ENCODE measurements at places on chromosomes 4 and X. TPM values are rescaled to one million over a fixed set of nuclear protein-coding genes. Genes with fewer than 3 reads are reported as not detected.

GRCh38 chr4:7266525-7267292, 74.4 kb downstream of the SORCS2 start:
- DNase-seq = no peak

- no peak for DNase-seq
Measured at GRCh38 chr4:153010146-153010545, 74.0 kb downstream of the FHDC1 start.

DNA sequence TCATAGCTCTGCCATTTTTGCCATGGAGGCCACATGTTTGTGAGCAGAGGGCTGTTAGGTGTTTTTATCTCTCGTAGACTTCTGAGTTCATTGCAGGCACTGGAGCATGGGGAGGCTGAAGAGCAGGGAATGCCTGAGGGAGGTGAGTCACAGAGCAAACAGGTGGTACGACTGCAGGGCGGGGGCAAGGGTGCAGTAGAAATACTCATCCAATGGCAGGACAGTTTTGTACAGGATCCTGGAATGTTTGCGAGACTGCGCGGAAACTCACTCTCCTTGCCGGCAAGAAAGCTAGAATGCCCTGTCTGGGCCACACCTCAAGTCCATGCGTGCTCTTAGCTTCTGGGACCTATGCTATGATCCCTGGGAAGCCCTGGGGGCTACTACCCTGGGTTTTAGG, 20.0 kb upstream of the VCX2 start:
- no peak for DNase-seq

DNA sequence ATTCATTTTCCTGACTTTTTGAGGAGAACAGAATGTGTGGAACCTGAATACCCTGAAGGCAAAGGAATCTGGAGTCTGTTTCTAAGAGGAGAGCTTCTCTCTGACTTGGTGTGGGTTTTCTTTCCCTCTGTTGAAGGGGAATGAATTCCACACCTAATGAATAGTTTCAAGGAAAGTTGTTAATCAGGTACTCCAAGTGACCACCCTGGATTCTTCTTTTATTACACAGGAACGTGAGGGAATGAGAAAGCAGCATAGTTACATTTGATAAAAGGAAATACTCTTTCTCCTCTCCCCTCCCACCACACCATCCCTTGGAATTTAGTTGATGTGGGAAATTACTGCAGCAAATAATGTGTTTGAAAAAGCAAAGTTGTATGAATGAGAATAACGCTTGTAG, 29.7 kb downstream of the SLIT2 start:
- no peak for DNase-seq

GRCh38 chrX:125651426-125651825, 331.8 kb downstream of the TEX13C start:
- DNase-seq = no peak

DNA sequence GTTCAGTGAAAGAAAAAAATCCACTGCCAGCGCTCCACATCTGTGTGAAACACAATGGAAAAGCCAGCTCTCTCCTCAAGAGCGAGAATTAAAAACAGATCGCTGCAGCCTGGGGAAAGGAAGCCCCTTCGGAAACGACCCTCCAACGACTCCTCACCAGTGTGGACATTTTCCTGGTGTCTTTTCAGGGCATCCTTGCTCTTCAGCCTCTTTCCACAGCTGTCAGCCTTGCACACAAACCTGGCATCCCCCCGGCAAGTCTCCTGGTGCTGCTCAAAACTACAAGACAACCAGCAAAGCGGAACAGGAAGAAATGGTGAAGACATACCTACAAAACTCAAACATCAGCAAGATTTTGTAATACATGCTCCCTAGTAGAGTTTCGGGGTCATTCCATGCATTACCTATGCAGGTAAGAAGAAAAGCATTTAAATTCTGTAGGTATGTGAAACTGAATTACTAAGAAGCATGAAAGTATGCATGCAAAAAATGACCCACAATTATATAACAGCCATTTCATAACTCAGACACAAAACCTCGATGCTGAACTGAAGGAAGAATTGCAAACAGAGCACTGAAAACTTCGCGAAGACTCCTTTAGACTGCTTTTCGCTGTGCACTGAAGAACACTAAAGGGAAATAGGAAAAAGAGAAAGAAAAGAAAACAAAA, 106.1 kb downstream of the PRDM5 start:
- DNase-seq = peak; percentile 53

GRCh38 chrX:141439651-141440050, 144.9 kb downstream of the SPANXA1 start:
- DNase-seq = no peak

GRCh38 chr4:157983300-157983699, 189.5 kb downstream of the GASK1B start:
- no peak for DNase-seq

- no peak for DNase-seq
Measured at GRCh38 chr4:151992332-151993154, 231.7 kb upstream of the GATB start.

GRCh38 chrX:134932528-134933217, 58.1 kb upstream of the SMIM10 start:
- no peak for DNase-seq

GRCh38 chr4:16136827-16137226, 53.0 kb upstream of the PROM1 start:
- no peak for DNase-seq

DNA sequence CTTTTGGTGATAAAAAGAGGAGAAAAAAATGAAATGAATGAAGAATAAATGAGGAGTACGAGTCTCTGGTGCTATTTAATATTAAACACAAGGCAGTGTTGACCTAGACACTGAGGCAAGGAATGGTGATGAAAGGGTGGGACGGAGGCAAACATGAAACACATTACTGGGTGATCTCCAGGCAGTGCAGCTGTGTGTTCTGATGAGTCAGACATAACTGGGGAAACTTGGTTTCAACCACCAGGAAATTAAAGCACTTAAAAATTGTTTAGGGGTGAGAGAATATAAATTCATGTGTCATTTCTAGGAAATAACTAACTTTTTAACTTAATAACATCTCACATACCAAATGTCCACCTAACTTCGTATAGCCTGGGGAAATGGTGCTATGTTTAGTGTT, 19.7 kb upstream of the CXCL6 start:
- no peak for DNase-seq

GRCh38 chr4:121246698-121247097, 82.6 kb upstream of the TNIP3 start:
- DNase-seq = no peak

DNA sequence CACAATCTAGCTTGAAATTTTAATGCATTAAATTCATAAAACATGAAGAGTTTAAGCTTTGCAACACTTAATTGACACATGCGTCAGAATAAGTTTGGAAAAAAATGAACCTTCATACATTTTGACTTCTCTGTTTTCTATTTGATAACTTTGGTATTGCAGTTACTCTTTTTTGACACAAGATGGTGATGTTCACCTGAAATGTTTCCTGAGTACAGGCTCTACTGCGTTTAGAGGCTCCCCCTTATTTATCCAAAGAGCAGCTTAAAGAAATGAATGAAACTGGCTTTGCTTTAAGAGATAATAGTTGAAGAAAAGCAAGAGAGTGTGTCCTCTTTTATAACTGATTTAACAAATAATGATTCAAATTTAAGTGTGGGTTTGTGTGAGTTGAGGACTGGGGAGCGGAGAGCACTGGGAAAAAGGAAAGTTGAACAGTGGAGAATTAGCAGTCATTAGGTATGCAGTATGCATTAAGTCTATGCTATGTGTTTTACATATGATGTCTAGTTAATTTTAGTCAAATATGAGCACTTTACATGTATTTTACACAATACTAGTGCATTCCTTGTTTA, 180.6 kb upstream of the NUDT6 start:
- no peak for DNase-seq

DNA sequence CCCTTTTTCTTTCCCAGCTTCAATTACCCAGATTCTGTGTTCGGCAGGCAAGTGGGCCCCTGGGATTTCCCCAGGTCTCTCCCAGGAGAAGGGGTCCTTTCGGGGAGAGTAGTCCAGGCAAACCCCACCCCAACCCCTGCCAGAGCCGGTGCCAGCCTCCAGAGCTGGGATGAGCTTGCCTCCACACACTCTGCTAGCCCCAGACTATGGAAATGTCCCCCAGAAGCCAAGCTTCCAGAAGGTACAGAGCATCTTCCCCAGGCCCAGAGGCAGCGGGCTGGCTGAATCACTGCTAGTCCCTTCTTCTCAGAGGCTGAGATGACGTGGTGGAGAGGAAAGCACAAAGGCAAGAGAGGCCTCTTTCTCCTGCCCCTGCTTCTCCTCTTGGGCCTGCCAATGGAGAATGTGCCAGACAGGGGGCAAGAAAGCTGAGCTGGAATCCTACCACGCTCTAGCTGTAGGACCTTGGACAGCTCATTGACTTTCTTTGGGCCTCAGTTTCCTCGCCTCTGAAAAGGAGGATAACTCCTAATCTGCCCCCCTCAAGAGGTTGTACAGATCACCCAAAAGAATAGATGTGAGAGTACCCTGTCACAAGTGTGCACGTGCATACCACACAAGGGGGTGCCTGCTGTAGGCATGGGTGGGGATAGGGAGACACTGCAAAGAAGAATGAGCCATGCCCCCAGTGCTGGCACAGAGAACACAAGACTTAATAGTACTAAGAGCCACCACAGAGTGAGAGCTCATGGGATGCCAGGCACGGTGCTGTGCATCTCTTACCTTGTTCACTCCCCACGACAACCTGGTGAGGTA, 2.1 kb downstream of the SASH3 start:
- no peak for DNase-seq

DNA sequence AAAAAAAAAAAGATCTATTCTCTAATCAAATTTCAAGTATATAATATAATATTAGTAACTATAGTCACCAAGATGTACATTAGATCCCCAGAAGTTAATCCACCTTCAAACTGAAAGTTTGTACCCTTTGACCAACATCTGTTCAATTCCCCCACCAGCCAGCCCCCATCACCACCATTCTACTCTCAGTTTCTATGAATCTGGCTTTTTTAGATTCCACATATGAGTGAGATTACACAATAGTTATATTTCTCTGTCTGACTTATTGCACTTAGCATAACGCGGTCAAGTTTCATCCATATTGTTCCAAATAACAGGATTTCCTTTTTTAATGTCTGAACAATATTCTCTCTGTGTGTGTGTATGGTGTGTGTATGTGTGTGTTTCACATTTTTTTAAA, 33.7 kb upstream of the VMA21 start:
- DNase-seq = no peak

The GPR82 gene
- total RNA-seq = 0.22 TPM

The LONRF3 gene
- 3.0 TPM for total RNA-seq

The IL9R gene
- total RNA-seq = not detected

The SSX1 gene
- total RNA-seq = not detected

The OPN1MW3 gene
- not detected for total RNA-seq

The GYPA gene
- not detected for total RNA-seq

The SMIM14 gene
- total RNA-seq = 11.0 TPM

The TEX11 gene
- total RNA-seq = not detected

The TMEM128 gene
- total RNA-seq = 10.0 TPM
